Effector CD4-positive, alpha-beta T cell (primary cell): ENCODE measurements at places on chromosomes 1 and 21.

- DNase-seq, result no peak
Measured at GRCh38 chr1:36238433-36238832, 14.2 kb downstream of the THRAP3 start.

DNA sequence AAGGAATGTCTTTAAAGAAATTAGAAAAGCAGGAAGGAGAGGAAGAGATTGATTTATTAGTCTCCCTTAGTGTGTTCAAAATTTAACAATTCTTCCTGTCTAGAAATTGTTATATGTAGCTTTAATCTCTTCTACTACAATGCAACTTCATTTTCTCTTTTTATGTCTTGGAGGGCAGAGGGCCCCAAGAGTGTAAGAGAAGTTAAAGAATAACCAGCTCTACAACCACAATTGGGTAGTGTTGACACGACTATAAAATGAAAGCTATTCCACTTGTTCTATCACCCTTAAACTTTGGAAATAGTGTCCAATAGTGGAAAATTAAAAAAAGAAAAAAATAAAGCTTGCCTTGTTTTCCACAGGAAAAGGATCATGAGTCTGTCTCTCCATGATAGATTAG is 82.6 kb upstream of the DPYD start:
- DNase-seq, result no peak

- DNase-seq, result no peak
Measured at GRCh38 chr1:231850786-231851185, 224.2 kb downstream of the DISC1 start.

- no peak for DNase-seq
Measured at GRCh38 chr1:224704107-224704735, 88.1 kb downstream of the CNIH3 start.

DNA sequence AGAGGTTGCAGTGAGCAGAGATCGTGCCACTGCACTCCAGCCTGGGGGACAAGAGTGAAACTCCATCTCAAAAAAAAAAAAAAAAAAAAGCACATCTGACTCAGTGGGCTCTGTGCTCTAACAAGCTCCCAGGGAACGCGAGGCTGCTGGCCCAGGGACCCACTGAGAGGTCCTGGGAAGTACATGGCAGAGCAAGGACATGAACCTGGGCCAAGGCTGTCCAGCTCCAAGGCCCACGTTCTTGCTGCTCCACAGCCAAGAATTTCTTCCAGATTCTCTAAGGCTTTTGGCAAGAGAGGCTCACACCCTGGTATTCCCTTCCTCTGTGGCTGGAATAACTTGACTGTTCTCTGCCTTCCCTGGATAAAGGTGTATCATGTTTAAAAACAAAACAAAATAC is 15.4 kb upstream of the AGTRAP start:
- no peak for DNase-seq

- no peak for DNase-seq
Measured at GRCh38 chr1:18325136-18325535, 155.6 kb upstream of the KLHDC7A start.

GRCh38 chr1:85297855-85298629 is 21.6 kb upstream of the BCL10 start:
- DNase-seq, result peak; percentile 35

GRCh38 chr21:35328856-35329455 is 279.9 kb upstream of the RUNX1 start:
- DNase-seq, result no peak

DNA sequence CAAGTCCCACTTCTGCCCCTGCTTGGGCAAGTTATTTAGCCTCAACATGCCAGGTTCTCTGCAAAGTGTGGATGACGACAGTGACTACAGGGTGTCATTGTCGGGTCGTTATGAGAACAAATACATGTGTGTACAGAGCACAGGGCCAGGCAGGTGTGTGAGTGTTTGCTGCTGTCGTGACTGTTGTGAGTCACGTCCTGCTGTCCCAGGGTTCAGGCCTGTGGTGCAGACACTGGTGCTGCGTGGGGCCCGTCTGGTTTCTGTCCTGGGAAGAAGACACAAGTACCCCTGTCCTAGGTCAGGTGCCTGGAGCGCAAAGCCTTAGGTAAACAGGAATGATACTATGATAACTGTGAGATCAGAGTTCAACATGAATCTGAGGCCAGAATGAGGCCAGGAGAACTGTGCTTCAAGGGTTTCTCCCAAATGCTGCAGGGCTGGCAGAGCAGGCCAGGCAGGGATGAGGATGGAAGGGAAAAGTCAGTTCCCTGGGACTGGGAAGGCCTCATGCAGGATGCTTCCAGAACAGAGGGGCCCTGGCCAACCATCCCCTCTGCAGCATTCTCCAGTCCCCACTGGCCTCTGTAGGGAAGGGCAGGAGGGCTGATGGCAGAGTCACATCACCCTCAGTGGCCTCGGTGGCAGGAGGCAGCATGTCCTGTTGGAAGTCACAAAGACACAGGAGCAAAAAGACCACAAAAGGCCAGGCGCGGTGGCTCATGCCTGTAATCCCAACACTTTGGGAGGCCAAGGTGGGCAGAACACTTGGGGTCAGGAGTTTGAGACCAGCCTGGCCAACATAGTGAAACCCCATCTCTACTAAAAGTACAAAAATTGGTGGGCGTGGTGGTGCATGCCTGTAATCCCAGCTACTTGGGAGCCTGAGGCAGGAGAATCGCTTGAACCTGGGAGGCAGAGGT is 15.7 kb downstream of the GPR157 start:
- DNase-seq, result no peak

DNA sequence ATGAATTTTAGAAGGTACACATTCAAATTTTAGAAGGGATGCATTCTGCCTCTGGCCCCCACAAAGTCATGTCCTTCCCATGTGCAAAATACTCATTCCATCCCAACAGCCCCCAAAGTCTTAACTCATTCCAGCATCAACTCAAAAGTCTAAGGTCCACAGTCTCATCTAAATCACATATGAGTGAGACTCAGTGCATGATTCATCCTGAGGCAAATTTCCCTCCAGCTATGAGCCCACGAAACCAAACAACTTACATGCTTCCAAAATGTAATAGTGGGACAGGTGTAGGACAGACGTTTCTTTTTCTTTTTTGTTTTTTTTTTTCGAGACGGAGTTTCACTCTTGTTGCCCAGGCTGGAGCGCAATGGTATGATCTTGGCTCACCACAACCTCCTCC is 12.5 kb upstream of the WNT2B start:
- no peak for DNase-seq

DNA sequence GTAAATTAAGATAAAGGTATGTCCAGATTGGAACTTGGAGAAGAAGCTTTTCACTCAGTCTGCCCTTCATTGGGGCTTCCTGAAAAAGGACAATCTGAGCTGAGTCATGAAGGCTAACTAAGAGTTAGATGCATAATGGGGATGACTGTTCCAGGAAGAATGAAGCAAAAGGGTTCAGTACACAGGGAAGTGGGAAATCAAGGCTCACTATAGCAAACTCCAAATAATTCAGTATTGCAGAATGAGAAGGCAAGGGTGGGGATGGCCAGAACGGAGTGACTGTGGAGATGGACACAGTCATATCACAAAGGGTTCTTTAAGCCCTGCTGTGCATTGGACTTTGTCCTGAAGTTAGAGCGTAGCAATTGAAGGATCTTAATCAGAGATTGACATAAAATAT is 158.3 kb downstream of the FGGY start:
- DNase-seq, result no peak

- no peak for DNase-seq
Measured at GRCh38 chr1:116273042-116273783, 99.8 kb upstream of the ATP1A1 start.

DNA sequence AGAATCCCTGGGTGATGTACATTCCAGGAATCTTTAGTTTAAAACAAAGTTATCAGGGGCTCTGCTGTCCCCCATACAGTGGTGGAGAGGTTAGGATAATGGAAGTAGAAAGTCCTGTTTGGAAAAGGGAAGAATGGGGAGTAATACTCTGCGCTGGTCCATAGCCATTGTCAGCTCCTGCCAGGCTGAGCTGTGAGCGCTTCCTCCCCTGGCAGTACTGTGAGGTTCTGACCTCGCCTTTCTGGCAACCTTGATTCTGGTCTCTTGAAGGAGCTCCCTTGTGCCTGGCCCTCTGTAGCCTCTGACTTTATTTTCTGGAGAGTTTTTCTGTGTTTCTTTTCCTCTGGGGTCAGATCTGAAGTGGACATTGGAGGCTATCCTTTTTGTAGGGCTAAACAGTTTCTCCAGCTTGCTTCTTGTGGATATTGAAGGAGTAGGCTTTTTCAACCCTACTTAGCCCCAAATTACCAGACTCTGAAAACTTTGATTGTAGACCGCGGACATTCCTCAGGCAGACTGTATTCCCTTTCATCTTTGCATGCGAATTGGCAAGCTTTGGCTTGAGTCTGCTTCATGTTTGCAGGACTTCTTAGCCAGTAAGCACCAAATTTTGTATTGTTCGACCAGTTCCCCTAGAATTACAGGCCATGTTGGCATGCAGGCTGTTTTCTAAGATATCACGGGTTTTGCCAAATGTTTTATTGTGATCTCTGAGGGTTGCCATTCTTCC is 13.8 kb downstream of the UBE4B start:
- DNase-seq, result no peak

DNA sequence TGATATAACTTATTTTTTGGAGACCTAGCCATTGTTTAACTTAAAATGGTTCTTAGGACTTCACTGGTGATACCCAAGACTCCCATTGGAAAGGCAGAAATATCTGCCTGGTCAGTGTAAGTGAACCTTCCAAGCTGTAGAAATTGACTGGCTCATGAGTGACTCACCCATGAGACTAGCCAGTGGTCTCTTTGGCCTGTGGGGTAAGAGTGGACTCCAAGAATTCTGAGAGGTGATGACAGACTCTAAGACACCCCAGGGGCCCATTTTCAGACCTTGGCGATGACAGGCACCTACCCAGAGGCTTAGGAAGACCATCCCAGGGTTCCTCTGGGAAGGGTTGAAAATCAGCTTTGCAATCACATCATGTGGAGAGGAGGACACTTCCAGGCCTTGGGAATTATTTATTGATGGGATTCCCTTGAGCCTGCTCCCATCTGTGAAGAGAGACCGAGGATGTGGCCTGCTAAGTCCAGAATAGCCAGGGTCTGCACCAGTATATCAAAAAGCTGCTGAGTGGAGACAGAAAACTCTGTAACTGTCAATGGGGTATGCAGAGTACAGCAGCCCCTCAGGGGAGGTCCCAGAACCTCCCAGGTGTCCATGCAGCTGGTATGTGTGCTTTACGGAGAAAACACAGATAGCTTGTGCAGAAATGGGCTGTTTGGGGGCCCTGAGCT is 78.9 kb downstream of the KAZN start:
- DNase-seq, result no peak

DNA sequence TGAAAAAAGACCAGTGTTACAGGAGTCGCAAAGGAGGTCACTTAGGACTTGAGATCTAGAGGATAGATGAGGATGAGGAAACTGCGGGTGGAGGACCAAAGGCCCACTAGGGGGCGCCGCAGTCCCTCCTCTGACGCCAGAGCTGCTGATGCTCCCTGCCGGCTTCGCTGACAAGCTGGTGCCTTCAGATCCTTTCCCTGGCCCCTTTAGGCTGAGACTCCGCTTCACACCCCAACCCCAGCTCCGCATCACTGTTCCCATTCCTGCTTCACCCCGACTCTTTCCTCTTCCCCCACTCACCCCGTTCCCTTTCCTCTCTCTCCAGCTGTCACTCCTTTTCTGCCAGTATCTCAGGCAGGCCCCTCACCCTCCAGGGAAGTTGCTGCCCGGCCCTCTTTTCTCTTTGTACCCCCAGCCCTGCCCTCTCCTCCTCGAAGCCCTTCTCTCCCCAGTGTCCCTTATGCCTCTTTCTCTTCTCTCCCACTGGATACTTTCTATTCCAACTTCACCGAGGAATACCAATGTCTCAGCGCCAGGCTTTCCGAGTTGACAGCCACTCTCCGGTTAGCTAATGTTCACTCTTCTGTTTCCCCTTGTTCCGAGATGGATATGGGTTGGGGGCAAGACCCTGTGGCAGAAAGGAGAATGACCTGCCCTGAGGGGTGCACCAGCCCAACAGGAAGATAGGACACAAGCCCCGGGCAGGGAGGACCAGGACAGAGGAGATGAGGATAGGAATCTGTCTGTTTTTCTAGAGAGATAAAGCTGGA is 4.5 kb downstream of the KCNJ9 start:
- peak; percentile 62 for DNase-seq

DNA sequence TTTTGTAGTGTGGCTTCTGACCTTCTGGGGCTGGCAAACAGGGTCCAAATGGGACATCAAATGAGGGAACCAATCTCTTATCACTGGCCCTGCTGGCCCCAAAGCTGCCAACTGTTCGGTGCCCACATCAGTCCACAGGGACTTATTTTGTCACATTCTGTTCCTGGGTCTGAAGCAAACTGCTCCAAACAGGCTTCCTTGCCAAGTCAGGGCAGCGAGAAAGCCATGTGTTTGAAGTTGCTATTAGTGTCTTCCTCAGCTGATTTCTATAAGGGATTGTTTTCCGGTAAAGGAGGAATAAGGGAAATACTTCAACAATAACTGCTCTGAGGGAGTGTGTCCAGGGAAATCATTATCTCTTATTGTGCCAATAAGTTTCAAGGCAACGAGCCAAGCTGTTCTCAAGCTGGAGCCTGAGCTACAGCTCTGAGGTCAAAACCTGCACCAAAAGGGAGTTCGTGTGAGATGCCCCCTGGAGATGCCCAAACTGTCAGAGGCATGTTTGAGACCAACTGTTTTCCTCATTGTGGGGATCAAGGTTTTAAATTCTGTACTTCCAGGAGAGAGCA is 381.4 kb upstream of the PROX1 start:
- no peak for DNase-seq

- DNase-seq, result no peak
Measured at GRCh38 chr1:145778146-145778540, 45.8 kb downstream of the RNF115 start.

GRCh38 chr1:27391511-27392095 is 819 bp upstream of the GPR3 start:
- DNase-seq, result peak; percentile 25

GRCh38 chr21:26061437-26061836 is 109.1 kb downstream of the APP start:
- no peak for DNase-seq

DNA sequence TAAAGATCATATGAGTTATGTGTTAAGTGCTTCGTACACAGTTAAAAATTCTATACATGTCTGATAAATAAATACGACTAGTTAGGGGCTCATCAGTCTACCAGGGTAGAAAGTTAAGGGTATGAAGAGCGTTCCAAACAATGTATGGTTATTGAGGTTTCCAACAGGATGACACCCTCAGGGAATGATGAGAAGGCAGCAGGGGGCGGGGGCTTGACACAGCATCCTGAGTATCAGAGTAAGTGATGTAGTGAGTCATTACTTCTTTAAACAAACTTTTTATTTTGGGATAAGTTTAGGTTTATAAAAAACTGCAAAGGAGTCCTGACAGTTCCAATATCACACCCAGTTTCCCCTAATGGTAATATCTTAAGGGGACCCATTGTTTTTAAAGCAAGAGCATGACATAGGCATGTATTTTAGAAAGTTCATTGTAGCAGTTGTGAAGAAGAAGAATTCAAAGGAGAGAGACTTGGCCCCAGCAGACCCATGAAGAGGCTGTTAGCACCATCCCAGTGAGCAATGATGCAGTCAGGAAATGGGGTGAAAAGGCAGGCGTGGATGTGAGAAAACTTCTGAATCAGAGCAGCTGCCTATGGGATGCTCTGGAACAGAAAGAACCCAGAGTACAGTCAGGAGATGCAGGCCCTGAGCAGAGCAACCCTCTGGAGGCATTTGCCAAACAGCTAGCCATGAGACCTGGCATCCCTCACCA is 15.0 kb upstream of the PSMB2 start:
- no peak for DNase-seq

- DNase-seq, result no peak
Measured at GRCh38 chr1:33050221-33051076, 13.8 kb upstream of the AK2 start.
